Thoracic aorta (tissue), 2 donors: ENCODE measurements at places on chromosomes 1 and 21. TPM values are rescaled to one million over a fixed set of nuclear protein-coding genes. Genes with fewer than 3 reads are reported as not detected.

DNA sequence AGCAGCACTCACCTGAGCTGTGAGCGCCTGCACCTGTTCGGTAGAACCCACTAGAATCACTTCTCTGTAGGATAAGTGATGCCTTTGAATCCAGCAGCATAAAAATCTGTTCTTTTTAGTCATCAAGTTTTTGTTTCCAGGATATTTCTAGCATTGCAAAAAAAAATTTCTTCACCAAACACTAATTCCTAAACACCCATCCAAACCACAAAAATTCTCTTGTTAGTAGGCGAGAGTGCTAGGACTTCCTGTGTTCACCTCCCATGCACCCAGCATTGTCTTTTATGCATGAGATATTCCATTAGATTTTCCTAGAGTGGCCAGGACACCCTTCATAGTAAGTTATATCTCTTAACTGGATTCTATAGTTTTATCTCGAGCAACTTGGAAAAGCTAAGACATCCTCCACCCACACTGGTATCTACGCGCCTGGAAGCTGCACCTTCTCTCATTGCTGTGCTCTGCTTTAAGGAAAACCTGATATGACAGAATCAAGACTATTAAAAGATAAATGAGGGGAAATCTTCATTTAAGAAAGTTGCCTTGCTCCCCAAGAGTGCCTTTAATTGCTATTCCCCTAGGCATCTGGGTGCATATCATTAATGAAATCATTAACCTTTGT, 12.3 kb downstream of the SERTAD4 start:
- peaks cover 4% of the 10 kb centered on the region for H3K36me3 ChIP-seq
- peaks cover 8% of the 10 kb centered on the region for H3K4me1 ChIP-seq
- DNase-seq, result no peak
- H3K27ac ChIP-seq, result no peak overlapping the region
- H3K4me3 ChIP-seq, result no peak overlapping the region
- H3K27me3 ChIP-seq, result no peaks in the 10 kb centered on the region

The CYP4A11 gene
- not detected for total RNA-seq

- no peak overlapping the region for H3K4me3 ChIP-seq
- H3K36me3 ChIP-seq, result no peaks in the 10 kb centered on the region
Measured at GRCh38 chr1:92476071-92476631, 10.6 kb downstream of the GFI1 start.

The GABPB2 gene
- total RNA-seq, result 33.0 TPM

- no peaks in the 10 kb centered on the region for H3K27me3 ChIP-seq
- no peak overlapping the region for H3K27ac ChIP-seq
- no peak overlapping the region for H3K4me3 ChIP-seq
- no peak for DNase-seq
- H3K36me3 ChIP-seq, result no peaks in the 10 kb centered on the region
- H3K4me1 ChIP-seq, result no peaks in the 10 kb centered on the region
Measured at GRCh38 chr1:165129568-165130164, 226.8 kb downstream of the LMX1A start.

DNA sequence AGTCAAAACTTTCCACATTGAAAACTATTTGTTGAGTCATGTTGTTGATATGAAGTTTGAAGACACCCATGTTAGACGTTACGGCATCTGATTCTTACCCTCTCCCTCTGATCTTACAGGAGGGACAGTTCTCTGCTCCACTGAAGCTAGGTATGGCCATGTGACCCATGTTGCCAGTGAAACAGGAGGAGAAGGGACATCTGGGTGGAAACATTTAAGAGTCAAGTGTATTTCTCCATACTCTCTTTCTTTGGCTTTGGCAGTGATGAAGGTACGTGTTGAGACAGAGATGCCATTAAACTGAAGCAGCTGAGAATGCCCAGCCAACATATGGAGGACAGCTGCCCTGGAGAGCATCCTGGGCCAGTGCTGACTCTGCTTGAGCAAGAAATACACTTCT, 198.4 kb upstream of the PTGFR start:
- H3K27me3 ChIP-seq, result no peaks in the 10 kb centered on the region
- no peak overlapping the region for H3K27ac ChIP-seq
- DNase-seq, result no peak
- H3K36me3 ChIP-seq, result no peaks in the 10 kb centered on the region

DNA sequence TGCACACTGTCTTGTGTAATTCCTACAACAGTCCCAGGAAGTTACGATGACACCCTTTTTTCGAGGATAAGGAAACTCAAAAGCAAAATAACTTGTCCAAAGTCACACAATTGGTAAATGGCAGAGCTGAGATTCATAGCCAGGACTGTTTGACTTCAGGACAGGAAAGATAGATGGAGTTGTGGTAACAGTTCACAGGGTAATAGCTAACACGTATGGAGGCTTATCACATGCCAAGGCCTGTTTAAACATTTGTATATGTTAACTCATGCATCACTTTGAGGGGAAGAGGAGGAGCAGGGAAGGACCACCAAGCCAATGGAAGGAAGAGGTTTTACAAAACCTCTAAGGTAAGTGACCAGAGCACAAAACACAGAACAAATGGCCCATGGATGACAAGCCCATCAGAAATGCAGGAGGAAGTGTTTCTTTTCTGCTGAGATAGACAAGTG, 2.8 kb downstream of the DHCR24 start:
- no peak for DNase-seq
- H3K36me3 ChIP-seq, result no peaks in the 10 kb centered on the region
- H3K27me3 ChIP-seq, result no peaks in the 10 kb centered on the region

GRCh38 chr21:43771698-43772424, 4.2 kb downstream of the CSTB start:
- no peaks in the 10 kb centered on the region for H3K27me3 ChIP-seq
- H3K4me3 ChIP-seq, result no peak overlapping the region
- H3K36me3 ChIP-seq, result peaks cover 13% of the 10 kb centered on the region
- H3K27ac ChIP-seq, result no peak overlapping the region

The PLA2G2A gene
- total RNA-seq, result 65.1 TPM

The BCL2L15 gene
- total RNA-seq, result 1.7 TPM

The INSRR gene
- total RNA-seq, result not detected

GRCh38 chr21:38649120-38649519, 150.8 kb upstream of the ERG start:
- peak overlapping the region; percentile 63 for H3K4me3 ChIP-seq
- no peaks in the 10 kb centered on the region for H3K27me3 ChIP-seq
- peaks cover 95% of the 10 kb centered on the region for H3K4me1 ChIP-seq
- no peaks in the 10 kb centered on the region for H3K36me3 ChIP-seq
- DNase-seq, result no peak

The GJA8 gene
- not detected for total RNA-seq

The STPG1 gene
- 4.0 TPM for total RNA-seq

DNA sequence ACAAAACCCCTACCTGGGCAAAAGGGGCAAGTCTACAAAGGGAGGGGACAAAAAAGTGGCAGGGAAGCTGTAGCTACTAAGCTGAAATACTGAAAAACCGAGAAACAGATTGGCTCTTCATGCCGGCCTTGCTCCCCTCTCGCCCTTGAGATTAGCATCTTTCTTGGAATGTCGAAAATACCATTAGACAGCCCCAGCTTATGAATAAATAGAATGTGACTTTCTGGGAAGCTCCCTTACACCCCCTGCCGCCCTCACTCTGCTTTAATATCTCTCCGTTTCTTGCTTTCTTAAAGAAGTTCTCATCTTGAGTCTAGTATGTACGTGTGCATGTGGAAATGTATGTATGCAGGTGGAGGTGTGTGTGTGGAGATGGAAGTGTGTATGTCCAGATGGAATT, 14.1 kb downstream of the TRAF3IP3 start:
- DNase-seq, result no peak
- peak overlapping the region; percentile 61 for H3K4me3 ChIP-seq

DNA sequence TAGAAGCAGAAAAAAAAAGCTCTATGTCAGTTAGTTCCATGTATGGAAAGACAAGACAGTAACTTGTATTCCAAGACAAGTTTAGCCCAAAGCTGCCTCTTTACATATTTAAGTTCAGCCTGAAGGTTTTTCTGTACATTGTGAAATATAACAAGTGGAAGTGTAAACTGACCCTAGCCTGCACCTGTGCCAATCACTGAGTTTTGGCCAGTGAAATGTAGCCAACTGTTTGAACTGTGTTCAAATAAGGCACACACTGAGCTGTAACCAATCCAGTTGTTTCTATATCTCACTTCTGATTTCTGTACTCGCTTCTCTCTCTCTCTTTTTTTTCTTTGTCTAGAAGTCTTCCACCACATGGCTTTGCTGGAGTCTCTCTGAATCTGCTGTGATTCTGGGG, 1227.1 kb downstream of the NCAM2 start:
- no peaks in the 10 kb centered on the region for H3K27me3 ChIP-seq
- no peak overlapping the region for H3K27ac ChIP-seq
- no peaks in the 10 kb centered on the region for H3K4me1 ChIP-seq

DNA sequence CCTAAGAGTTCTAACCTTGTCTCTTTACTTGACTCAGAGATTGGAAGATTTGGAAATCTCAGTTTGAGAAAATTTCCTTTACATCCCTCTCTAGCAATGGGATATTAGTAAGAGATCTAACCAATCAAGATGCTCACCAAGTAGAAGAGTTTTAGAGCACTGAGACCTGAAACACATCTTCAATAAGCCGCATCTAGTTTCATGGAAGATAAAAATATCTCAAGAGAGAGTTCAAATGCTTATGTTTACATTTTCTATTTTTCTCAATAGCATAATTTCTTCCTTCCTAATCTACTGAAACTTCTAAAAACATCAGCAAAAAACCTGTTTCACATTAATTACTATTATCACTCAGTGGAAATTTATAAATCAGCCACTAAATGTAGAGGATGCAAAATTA, 165.1 kb downstream of the APP start:
- H3K27ac ChIP-seq, result no peak overlapping the region
- no peaks in the 10 kb centered on the region for H3K36me3 ChIP-seq
- no peak for DNase-seq
- H3K4me3 ChIP-seq, result no peak overlapping the region
- H3K4me1 ChIP-seq, result peaks cover 10% of the 10 kb centered on the region

The OR2T35 gene
- not detected for total RNA-seq

GRCh38 chr1:116906812-116907211, 2.9 kb upstream of the PTGFRN start:
- no peaks in the 10 kb centered on the region for H3K27me3 ChIP-seq
- no peak for DNase-seq
- peaks cover 5% of the 10 kb centered on the region for H3K4me1 ChIP-seq

DNA sequence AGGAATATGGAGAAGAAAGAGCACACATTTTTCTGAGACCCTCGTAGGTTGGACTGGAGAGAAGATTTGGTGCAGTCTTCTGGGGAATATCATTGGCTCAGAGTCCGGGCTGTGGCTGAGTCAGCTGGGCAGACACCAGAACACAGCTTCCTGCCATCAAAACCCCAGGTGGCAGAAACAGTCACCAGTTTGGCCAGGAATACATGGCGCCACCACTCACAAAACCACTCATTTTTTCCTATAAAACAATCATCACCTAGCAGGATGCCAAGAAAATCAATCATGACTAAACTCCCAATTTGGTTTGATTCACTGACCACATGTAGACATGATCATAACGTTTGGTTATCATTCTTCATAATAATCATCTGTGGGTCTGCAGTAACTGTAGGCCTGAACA, 178.1 kb upstream of the PBX1 start:
- H3K27me3 ChIP-seq, result no peaks in the 10 kb centered on the region
- DNase-seq, result peak; percentile 2
- H3K27ac ChIP-seq, result no peak overlapping the region
- H3K36me3 ChIP-seq, result no peaks in the 10 kb centered on the region

DNA sequence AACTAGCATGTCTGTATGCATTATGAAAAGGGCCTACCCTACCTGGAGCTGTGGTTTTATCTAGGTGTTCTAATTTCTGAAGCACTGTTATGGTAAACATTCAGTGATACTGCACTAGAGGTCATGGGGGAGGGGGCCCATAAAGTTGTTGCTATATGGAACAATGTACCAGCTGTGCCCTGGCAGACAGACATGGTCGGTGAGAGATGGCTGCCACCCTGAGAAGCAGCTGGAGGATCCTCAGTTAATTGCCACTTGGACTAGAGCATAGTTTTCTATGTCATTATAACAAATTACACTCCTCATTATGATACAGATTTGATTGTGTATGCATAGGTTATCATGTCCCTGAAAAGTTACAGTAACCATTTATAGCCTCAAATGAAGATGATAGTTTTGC, 45.4 kb downstream of the ILDR2 start:
- DNase-seq, result no peak
- H3K4me3 ChIP-seq, result no peak overlapping the region
- no peaks in the 10 kb centered on the region for H3K36me3 ChIP-seq
- H3K4me1 ChIP-seq, result no peaks in the 10 kb centered on the region

DNA sequence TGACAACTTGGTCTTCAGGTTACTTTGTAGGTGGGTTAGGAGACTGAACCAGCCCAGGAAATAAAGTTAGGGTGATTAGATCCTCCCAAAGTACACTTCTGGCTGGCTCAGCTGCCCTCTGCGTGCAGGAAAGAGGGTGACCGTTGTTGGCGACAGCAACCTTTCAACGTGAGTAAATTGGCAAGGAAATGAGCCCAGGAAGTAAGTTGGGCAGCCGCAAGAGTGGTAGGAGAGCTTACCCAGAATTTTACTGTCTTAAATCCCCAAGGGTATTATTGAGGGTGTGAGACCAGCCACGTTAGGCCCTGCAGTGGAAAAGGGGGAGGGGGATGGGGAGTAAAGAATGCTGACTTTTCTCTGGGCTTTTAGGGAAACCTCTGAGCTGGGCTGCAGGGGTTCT, 1.6 kb downstream of the TENT5C start:
- H3K27ac ChIP-seq, result peak overlapping the region; percentile 64
- no peaks in the 10 kb centered on the region for H3K27me3 ChIP-seq
- no peaks in the 10 kb centered on the region for H3K36me3 ChIP-seq
- no peak for DNase-seq

GRCh38 chr1:54302549-54302948, 102.6 kb downstream of the MRPL37 start:
- peaks cover 42% of the 10 kb centered on the region for H3K4me1 ChIP-seq
- H3K27ac ChIP-seq, result no peak overlapping the region
- no peaks in the 10 kb centered on the region for H3K36me3 ChIP-seq
- DNase-seq, result no peak
- no peaks in the 10 kb centered on the region for H3K27me3 ChIP-seq

- DNase-seq, result no peak
- H3K27ac ChIP-seq, result peak overlapping the region; percentile 15
- no peaks in the 10 kb centered on the region for H3K27me3 ChIP-seq
- peaks cover 28% of the 10 kb centered on the region for H3K4me1 ChIP-seq
Measured at GRCh38 chr1:192879406-192879805, 70.6 kb downstream of the RGS2 start.

DNA sequence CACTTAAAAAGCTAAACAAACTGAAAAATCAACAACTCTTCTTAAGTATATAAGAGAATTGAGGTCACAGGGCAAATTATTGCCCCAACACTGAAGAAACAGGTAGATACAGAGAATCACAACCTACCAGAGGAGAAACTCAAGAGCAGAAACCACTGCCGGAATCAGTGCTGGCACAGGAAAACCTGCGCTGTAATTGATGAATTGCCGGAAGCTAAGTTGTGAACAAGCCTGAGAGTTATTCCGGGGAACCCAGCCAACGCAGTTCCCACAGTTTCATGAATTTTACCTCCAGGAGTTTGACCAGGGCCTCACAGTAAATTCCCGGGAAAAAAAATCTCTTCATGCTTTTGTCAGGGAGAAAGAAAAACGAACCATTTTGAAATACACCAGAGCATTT, 657.1 kb upstream of the BRINP3 start:
- H3K36me3 ChIP-seq, result no peaks in the 10 kb centered on the region
- DNase-seq, result no peak
- no peak overlapping the region for H3K27ac ChIP-seq
- no peaks in the 10 kb centered on the region for H3K27me3 ChIP-seq
